CD4-positive, alpha-beta T cell treated with Interleukin-15 for 1 hour (primary cell): ENCODE measurements at places on chromosomes 12 and 14.

DNA sequence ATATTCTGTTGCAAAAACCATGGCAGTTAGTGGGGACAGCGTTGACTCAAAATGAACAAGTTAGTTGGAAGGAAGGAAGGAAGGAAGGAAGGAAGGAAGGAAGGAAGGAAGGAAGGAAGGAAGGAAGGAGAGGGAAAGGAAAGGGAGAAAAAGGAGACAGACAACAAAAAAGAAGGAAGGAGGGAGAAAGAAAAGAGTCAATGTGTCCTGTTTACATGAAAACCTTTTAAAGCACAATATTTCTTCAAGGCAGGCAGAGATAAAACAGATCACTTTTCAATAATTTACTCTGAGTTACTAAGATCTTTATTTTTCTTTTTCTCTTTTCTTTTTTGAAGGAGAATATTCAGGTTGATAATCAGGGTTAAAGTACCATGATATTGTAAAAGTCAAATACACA, 99.4 kb downstream of the CCER1 start:
- no peak for DNase-seq

DNA sequence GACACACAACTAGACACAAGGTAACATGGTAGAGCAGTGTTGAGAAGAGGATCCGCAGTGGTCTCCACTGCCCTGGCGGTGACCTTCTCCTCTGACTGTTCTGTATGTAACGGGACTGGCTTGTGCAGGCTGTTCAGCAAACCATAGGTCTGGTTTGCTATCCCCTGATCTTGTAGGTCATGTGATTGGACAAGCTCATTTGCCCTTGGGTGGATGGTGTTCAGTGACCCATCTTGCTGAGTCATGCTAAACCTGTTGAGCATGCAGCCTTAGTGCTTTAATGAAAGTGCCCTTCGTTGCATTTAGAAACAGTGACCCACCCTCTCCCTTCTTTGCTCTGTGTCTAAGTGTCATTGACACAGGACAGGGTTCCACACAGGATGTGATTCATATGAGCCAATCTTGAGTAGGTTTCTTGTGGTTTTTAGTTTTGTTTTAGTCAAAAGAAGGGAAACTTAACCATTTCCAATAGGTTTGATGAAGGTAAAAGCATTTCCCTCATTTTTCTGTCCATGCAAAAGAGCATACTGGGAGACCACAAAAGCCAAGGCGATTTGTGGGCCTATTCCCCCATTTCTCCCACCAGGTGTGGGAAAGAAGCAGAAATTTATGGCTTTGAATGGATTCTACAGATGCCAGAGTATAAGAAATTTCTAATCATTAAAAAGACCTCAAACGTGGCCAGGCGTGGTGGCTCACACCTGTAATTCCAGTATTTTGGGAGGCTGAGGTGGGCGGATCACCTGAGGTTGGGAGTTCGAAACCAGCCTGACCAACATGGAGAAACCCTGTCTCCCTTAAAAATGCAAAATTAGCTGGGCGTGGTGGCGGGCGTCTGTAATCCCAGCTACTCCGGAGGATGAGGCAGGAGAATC, 32.6 kb upstream of the HIF1A start:
- peak; percentile 77 for DNase-seq

DNA sequence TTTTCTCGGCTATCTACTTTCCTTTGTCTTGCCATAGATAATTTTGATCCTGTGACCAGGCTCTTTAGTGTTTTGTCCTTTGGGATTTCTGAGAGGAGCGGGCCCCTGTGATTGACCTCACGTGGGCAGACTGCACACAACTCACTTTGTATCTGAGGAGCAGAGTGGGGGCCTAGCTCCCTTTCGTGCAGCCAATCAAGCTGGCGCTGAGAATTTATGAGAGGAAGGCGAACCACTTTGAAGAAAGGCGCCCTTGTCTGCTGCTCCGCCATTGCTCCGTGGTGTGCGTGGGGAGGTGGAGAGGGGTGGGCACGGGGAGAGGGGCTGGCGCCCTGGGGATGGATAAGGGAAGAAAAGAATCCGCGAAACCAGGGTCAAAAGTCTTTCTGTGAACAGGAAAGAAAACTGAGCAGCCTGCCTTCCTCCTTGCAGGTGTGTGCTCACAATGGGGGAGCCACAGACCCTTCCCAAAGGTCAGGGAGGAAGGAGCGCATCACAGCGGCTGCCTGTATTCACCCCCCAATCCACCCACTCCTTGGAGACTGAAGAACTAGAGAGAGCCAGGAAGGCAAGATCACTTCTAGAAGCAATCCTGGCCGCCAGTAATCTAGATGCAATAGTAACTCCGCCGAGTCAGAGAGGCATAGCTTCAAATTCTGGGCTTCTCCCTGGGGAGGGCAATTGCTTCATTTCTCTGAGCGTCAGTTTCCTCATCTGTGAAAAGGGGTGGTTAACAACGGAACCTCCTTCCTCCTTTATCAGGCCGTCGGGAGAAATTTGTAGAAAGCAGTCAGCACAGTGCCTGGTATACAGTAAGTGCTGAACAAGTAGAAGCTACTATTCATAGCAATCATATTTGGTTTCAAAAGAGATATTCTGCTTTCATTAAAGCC, 24.9 kb upstream of the MED13L start:
- DNase-seq = no peak

- DNase-seq = no peak
Observed at GRCh38 chr14:50647753-50648152, 20.4 kb downstream of the SAV1 start.

DNA sequence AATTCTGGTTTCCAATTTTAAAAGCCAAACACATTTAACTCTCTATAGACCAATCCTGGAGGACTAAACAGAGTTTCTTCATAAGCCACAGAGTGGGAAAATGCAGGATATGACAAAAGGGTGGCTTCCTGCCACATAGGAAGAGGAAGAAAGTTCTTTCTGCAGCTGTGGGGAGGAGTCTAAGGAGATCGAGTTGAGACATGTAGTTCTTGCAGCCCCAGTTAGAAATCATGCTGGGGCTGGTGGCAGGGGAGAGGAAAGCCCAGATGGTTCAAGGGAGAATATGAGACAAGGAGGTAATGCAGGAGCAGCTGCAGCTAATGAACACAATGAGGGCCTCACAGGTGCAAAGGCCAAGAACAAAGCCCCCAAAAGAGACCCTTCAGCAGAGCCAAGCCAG, 85.0 kb upstream of the ARID2 start:
- DNase-seq = no peak

- DNase-seq = no peak
Observed at GRCh38 chr12:65935906-65936901, 111.9 kb downstream of the HMGA2 start.

GRCh38 chr14:60512126-60512525, 3.2 kb downstream of the SIX6 start:
- no peak for DNase-seq

GRCh38 chr14:87794561-87794960, 198.4 kb downstream of the GALC start:
- no peak for DNase-seq

DNA sequence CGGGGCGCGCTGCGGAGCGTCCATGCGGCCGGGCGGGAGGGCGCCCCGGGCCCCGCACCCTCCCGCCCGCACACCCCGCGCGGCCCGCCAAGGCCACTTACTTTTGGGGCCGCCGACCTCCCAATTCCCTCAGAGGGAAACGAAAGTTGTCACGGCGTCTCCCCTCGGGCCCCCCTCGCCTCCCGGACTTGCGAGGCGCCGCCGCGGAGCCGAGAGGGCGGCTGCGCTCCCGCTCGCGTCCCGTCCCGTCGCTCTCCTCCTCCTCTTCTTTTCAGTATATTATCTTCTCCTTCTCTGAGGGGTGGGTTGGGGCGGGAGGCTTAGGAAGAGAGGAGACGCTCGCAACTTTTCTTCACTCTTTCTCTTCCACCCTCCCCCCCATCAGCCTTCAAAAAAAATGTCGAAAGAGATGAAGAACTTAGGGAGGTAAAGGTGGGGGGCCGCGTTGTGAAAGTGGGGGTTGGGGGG, 613 bp downstream of the DUSP16 start:
- peak; percentile 40 for DNase-seq

- DNase-seq = no peak
Observed at GRCh38 chr14:35236806-35237205, 55.4 kb upstream of the PSMA6 start.

DNA sequence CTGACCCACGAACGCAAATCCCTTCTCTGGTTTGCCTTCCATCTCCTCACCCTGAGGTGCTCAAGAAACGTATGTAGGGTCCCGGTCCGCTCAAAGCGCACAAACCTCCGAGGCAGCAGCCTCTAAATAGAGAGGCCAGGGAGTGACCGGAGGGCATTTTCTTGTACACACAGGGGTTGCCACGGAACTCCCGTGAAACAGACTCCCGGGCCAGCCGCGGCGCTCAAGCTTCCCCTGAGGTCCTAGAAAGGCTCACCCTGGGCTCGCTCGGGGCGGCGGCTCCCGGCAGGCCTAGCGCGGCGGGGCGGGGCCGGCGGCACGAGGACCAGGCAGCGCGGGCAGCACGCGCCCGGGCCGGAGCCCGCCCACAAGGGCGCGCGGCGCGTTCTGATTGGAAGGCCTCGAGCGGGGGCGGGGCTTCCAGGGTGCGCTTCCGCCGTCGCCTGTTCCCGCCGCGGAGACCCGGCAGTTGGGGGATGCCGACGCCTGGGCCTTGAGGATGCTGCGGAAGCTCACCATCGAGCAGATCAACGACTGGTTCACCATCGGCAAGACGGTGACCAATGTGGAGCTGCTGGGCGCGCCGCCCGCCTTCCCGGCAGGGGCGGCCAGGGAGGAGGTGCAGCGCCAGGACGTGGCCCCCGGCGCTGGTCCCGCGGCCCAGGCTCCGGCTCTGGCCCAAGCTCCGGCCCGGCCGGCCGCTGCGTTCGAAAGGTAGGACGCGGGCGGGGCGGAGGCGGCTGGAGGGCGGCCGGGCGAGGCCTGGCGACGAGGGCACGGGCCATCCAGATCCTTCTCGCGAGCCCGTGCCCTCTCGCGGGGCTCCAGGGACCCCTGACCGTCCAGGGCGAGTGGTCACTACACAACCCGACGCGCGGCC, at the start of gene TDRD9:
TDRD9 (plus strand) TSS at position 446 of the 880 bp plus-strand sequence; CDS start at position 500, 54 bp downstream.
- peak; percentile 36 for DNase-seq

DNA sequence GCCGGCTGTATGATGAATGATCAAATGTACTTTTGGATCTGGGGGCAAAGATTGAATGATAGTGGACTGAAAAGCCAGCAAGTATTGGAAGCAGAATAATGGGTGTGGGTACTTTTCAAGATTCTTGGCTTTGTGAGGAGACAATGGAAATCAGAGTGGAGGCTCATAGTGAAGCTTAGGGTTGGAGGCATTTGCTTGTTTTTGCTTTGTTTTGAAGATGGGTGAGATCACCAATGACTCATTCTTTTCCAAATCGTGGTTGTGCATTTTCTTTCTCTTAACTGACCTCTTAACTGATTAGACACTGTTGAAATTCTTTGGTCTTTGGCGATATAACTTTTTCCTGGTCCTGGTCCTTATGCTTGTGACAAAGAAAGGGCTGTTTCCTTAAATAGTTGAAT, 54.4 kb downstream of the PELI2 start:
- no peak for DNase-seq

DNA sequence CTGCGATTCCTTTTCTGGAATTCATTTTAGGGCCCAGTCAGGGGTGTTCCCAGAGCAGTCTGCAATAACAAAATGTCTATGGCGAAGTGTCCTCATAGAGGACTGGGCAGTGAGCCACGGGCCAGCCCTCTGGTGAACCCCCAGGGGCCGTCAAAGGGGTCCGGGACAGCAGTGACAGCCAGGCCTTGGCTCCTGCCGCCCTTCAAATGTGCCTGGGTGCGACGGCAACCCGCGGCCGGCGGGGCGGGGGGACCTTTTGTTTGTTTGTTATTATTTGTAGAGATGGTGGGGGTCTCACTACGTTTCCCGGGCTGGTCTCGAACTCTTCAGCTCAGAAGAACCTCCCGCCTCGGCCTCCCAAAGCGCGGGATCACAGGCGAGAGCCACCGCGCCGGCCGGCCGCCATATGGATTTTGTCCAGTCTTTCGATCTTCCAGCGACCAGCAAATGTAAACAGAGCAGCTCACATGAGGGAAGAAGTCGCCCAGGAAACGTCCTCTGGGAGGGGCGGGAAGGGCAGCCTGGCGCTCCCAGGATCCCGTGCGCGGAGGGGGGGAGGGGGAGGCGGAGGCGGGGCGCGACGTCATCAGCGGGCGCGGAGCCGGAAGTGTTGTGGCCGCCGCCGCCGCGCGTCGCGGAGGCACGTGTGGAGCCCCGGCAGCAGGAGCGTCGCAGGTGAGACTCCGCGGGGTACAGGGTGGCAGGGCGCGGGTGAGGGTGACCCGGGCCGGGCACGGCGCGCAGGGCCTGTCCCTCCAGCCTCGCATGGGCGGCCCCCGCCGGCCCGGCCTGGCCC, at the start of gene TRMT61A:
TRMT61A (plus strand) TSS at position 610 of the 796 bp plus-strand sequence. CDS start 783 bp downstream, outside the sequence.
- DNase-seq = peak; percentile 81

GRCh38 chr12:77727442-77728001, 103.2 kb upstream of the NAV3 start:
- no peak for DNase-seq

DNA sequence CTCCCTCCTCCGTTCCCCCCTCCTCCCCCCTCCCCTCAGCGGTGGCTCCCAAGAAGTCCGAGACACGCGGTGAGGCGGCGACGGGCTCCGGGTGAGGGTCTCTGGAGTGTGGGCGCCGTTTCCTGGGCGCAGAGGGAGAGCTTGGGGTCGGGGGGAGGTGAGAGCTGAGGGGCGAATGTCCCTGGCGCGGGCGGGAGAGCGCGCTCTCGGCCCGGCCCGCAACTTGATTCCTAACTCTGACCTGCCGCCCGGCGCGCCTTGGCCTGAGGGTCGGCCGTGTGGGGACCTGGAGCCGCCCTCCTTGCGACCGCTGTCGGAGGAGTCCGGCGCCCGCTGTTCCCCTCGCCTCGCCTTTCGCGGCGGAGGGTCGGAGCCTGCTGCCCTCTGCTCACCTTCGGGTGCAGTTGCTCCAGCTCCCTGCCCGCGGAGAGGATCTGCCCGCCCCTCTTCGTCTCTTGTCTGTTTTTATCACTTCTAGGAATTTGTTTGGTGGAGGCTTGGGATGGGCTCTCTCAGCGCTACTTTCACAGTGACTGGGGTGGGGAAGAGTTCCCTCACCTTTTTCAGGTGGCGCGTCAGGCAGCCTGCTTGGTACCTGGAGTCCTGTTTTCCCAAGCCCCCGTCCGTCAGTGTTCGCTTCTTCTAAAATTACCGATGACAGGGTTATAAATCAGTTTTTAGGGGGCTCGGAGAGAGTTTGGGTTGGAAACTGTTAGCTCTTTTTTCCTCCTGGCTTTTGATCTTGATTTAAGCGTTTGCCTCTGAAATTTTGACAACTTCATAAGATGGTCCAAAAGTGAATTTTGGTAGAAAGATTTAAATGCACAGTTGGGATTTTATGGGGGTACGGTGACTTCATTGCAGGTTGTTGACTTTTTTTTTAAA, 495 bp downstream of the ADIPOR2 start:
- DNase-seq = peak; percentile 21

- DNase-seq = no peak
Observed at GRCh38 chr12:3697311-3697870, 55.5 kb downstream of the CRACR2A start.

GRCh38 chr12:11174022-11174421, 3.0 kb downstream of the SMIM10L1 start:
- no peak for DNase-seq
